Cerebellar cortex (tissue), 1 donor: ENCODE measurements at places on chromosomes 16 and 17.

DNA sequence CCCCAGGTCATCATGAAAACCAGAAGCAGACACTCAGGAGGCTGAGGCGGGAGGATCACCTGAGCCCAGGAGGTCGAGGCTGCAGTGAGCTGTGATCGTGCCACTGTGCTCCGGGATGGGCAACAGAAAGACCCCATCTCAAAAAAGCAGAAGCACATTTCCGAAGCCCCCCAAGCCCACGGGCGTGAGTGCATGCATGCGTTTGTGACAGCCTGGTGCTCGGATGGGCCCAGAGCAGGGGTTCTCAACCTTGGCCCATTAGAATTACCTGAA lies 19.1 kb downstream of the TMC6 start:
- DNase-seq: no peak

DNA sequence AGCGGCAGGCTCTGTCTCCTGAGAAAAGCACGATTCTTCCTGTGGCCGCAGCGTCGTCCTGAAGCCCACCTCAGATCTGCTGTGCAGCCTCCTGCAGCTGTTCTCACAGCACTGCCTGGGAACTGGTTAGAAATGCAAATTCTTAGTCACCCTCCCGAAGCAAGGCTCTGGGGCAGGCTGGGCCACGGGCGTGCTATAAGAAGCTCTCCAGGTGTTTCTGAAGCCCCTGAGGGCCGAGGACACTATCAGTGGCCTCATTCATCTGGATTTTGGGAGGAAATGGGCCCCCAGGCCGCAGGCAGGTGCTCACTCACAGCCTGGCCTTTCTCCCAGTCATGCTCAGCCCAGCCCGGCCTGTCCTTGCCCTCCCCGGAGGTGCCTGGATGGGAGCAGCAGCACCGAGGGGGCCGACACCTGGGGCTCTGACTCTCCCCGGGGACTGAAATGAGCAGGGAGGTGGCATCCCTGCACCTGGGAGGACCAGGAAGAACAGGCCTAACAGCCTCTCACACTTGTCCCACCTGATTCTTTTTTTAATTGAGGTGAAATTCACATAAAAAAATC lies 10.4 kb upstream of the NLRC3 start:
- no peak for DNase-seq

DNA sequence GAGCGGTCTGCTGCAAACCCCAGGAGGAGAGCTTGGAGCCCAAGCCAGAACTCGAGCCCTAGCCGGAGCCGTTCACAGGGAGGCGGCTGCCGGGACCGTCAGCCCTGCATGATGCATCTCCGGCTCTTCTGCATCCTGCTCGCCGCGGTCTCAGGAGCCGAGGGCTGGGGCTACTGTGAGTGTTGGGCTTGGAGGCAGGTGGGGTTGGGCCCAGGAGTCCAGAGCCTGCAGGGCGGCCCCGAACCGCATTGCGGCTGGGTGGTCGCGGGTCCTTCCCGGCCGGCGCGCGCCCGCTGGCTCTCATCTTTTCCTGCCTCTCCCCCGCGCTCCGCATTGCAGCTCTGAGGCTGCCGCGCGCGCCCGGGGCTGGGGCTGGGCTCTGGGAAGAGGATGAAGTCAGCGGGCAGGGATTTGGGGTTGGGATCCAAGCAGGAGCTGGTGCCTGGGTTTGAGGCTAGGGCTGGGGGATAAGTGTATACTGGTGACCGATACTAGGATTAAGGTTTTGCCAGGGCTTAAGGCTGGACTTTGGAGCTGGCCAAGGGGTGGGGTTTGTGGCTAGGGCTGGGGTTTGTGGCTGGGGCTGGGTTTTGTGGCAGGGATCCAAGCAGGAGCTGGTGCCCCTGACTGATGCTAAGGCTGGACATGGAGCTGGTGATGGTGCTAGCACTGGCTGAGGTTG lies 532 bp downstream of the CNTNAP1 start:
- peak; percentile 55 for DNase-seq

- no peak for DNase-seq
Observed at GRCh38 chr17:61510237-61510636, 58.0 kb downstream of the TBX4 start.

DNA sequence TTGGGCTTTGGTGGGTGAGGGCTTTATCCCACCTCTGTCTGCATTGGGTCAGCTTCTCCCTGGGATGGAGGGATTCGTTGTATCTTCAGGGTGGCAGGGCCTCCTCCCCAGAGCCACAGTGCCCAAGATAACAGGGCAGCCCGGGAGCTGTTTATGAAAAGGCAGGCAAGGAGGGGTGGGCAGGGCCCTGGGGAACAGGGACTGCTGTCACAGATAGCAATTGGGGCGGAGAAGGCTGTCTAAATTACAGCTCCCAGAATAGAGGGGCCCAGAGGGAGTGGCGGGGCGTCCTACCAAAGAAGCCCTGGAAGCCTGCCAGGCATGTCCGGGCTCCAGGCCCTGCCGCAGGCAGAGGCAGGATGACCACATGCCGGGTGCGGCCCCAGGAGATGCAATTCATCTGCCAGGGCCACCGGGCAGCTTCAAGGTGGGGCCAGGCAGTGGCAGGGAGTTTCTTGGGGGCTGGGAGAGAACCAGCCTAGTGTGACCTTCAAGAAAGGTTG lies 18.8 kb upstream of the PHOSPHO1 start:
- no peak for DNase-seq

DNA sequence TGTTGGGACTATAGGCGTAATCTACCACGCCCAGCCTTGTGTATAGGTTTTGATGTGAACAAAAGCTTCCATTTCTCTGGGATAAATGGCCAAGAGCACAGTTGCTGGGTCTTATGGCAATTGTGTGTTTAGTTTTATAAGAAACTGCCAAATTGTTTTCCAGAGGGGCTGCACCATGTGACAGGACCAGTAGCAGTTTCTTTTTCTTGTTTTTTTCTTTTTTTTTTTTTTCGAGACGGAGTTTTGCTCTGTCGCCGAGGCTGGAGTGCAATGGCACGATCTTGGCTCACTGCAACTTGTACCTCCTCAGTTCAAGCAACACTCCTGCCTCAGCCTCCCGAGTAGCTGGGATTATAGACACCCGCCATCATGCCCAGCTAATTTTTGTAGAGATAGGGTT lies 34.3 kb upstream of the CBX4 start:
- DNase-seq: no peak

DNA sequence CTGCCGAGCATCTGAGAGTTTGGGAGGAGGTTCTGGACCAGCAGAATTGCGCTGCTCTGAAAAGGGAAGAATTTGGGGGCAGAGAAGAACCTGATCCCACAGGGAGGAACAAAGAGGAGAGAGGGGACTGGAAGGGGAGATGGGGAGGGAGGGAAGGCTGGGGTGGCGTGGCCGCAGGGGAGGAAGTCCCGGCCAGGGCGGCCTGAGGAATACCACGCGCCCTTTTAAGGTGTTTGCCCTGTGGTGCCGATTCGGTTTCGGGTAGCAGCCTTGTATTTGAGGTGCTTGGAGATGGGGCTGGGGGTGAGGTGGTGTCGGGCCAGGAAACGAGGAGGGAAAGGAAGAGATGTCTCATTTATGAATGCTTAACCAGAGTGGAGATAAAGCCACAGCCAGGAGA lies 51.3 kb downstream of the AKAP1 start:
- DNase-seq: no peak
